Tibial nerve (tissue), 4 donors: ENCODE measurements at places on chromosomes 2 and 18. TPM values are rescaled to one million over a fixed set of nuclear protein-coding genes. Genes with fewer than 3 reads are reported as not detected.

- DNase-seq = no peak
- no peak overlapping the region for H3K27ac ChIP-seq
Measured at GRCh38 chr2:230910546-230911177, 14.4 kb downstream of the GPR55 start.

DNA sequence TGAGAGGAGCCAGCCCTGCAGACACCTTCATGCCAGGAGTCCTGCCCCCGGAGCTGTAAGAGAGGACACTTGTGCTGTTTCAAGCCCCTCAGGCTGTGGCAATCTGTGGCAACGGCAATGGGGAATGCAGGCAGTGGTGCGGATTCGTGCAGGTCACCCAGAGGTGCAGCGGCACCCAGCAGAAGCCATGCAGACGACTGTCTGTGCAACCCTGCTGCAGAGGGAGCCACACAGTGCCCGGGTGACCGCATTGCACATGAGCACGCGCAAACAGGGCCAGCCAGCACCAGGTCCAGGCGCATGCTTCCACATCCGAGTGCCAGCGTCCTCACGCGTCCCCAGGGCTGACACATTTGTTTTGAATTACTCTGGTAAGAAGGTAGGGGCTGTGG, 84.8 kb upstream of the GPC1 start:
- no peak overlapping the region for H3K4me3 ChIP-seq
- H3K27ac ChIP-seq = no peak overlapping the region
- H3K27me3 ChIP-seq = no peaks in the 10 kb centered on the region
- no peaks in the 10 kb centered on the region for H3K4me1 ChIP-seq
- no peaks in the 10 kb centered on the region for H3K36me3 ChIP-seq
- no peak for DNase-seq

DNA sequence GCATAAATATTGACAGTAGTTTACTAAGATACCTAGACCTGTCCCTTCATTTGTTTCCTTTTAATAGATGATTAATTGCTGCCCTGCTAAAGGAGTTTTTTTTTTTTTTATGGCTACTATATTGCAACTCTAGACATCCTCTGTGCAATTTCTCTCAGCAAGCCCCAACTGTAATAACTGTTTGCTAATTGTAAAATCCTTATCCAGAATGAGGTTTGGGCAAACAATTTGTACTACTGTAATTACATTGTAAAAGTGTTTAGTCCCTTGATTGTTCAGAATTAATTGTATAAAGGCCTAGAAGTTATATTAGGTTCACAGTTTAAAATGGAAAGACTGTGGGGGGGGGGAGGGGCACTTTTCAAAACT, 3.7 kb upstream of the MEIS1 start:
- DNase-seq = no peak
- H3K36me3 ChIP-seq = no peaks in the 10 kb centered on the region
- no peak overlapping the region for H3K27ac ChIP-seq
- H3K4me1 ChIP-seq = no peaks in the 10 kb centered on the region

DNA sequence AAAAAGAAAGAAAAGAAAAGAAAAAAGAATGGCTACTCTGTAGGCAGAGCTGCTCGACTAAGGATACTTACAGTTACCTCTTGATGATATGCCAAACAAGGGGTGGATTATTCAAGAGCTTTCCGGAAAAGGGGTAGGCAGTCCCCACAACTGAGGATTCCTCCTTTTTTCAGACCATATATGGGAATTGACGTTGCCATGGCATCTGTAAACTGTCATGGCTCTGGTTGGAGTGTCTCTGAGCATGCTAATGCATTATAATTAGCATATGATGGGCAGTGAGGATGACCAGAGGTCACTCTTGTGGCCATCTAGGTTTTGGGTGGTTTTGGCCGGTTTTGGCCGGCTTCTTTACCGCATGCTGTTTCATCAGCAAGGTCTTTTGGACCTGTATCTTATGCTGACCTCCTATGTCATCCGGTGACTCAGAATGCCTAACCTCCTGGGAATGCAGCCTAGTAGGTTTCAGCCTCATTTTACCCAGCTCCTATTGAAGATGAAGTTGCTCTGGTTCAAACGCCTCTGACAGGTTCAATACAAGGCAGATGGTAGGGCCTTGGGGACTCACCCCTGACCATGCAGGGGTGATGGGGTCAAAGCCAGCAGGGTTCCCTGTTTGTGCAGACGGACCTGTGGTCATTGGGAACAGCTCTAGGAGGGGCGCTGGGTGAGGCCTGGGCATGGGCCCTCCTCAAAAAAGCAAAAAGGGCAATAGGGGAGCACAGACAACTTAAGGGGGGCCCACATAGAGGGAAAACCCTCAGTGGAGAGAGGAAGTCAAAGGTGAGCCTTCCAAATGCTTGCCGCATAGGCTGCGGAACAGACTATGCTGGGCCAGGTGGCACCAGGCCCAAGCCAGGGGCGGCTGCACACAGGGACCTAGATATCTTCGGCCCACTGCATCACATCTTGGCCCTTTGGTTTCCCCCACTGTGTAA, 251.2 kb upstream of the RAB6C start:
- DNase-seq = no peak
- no peaks in the 10 kb centered on the region for H3K27me3 ChIP-seq
- H3K27ac ChIP-seq = no peak overlapping the region
- no peak overlapping the region for H3K4me3 ChIP-seq
- no peaks in the 10 kb centered on the region for H3K4me1 ChIP-seq

DNA sequence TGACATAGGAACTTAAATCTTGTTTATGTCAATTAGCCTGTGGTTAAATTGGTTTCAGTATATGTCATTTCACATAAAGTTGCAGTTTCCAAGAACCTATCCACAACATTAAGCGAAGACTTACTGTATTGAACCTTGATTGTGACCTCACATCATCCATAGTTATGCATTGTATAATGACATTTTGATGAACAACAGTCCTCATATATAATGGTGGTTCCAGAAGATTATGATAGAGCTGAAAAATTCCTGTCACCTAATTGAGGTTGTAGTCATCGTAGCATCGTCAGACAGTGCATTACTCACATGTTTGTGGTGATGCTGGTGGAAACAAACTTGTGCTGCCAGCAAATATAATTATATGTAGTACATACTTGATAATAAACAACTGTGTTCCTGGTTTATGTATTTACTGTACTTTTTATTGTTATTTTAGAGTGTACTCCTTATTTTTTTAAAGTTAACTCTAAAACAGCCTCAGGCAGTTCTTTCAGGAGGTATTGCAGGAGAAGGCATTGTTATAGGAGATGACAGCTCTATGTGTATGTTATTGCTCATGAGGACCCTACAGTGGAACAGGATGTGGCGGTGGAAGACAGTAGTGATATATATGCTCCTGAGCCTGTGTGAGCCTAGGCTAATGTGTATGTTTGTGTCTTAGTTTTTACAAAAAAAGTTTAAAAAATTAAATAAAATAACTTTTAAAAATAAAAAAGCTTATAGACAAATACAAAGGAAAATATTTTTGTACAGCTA, 56.6 kb downstream of the UBE2E3 start:
- peaks cover 11% of the 10 kb centered on the region for H3K4me1 ChIP-seq
- no peaks in the 10 kb centered on the region for H3K27me3 ChIP-seq
- no peak overlapping the region for H3K27ac ChIP-seq
- H3K36me3 ChIP-seq = no peaks in the 10 kb centered on the region
- no peak overlapping the region for H3K4me3 ChIP-seq

DNA sequence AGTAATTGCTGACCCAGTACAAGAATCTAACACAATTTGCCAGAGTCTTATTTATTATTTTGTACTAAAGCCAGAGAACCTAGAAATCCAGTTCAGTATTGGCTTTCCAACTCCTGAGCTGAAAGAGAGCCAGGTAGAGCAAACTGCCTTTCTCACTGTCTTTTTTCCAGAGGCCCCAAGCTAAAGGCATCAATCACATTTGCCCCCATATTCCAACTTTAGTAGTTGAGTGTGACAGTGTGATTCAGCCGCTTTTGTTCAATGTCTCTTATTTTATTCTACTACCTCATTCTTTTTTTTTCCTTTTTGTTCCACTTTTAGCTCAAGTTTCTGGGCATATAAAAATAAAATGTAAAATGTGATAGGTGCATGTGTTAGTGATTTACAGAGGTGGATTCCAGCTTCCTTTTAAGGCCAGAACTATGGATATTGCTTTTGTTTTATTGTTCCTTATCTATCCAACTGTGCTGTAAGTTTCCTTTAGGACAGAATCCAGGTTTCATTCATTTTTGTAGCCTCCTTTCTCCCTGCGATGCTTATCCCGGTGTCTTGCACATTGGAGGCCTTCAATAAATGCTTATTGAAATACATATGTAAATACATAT, 153.0 kb downstream of the ZEB2 start:
- H3K27ac ChIP-seq = no peak overlapping the region
- H3K4me3 ChIP-seq = no peak overlapping the region
- no peaks in the 10 kb centered on the region for H3K27me3 ChIP-seq
- no peaks in the 10 kb centered on the region for H3K4me1 ChIP-seq
- no peak for DNase-seq

DNA sequence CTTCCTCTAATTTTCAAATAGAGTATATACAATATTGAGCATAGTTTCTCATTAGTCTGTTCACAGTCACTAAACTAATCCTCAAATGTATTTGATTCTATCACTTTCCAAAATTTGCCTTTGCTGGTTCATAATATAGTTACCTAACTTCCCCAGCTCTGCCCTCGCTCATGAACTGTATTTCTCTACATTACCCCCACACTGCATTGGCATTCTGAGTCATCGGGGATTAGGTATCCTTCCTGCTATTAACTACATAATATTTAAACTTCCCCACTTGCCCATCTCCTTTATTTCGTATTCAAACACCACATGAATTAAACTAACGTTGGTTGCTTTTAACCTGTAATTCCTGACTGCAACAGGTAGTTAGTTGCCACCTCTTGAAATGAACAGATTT, 14.8 kb upstream of the CLASP1 start:
- H3K27ac ChIP-seq = no peak overlapping the region
- no peak overlapping the region for H3K4me3 ChIP-seq
- no peaks in the 10 kb centered on the region for H3K27me3 ChIP-seq
- no peaks in the 10 kb centered on the region for H3K4me1 ChIP-seq
- H3K36me3 ChIP-seq = no peaks in the 10 kb centered on the region

DNA sequence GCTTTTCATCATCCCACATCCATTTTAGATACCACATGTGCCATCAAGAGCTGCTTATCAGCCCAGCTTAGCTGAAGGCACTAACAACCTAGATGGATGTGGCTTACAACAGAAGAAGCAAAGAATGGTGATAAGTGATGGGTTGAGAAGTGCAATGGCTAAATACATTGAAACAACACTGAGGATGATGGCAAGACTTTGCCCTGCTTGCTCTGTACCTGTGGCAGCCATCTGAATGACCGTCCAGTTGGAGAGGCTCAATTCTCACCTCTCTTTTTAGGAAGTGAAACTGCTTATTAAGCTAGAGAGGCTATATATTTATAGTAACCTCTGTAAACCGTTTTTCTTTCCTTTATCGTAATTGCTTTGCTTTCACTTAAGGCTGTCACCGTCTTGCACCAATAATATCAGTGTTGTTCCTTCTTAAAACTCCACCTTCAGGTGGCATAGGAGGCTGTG, 5.7 kb downstream of the GPATCH11 start:
- H3K4me3 ChIP-seq = no peak overlapping the region
- no peak for DNase-seq
- H3K36me3 ChIP-seq = peaks cover 71% of the 10 kb centered on the region

DNA sequence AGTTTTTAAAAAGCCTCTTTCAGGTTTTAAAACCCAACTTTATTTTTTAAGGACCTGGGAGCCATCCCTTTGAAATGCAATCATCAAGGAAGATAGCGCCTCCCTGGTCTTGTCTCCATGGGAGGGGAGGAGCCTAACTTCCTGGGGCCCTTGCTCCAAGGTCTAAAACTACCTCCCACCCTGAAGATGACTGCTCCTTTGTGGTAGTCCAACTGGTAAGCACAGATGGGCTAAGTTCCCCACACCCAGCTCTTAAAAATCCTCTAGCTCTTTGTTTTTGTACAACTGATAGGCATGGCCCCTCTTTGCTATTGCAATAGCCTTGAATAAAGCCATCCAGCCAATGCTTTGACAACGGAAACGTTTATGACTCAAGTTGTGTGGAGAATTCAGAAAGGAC, 716.8 kb downstream of the CBLN2 start:
- H3K4me3 ChIP-seq = no peak overlapping the region
- H3K27ac ChIP-seq = no peak overlapping the region
- H3K4me1 ChIP-seq = no peaks in the 10 kb centered on the region
- no peaks in the 10 kb centered on the region for H3K36me3 ChIP-seq
- H3K27me3 ChIP-seq = no peaks in the 10 kb centered on the region

DNA sequence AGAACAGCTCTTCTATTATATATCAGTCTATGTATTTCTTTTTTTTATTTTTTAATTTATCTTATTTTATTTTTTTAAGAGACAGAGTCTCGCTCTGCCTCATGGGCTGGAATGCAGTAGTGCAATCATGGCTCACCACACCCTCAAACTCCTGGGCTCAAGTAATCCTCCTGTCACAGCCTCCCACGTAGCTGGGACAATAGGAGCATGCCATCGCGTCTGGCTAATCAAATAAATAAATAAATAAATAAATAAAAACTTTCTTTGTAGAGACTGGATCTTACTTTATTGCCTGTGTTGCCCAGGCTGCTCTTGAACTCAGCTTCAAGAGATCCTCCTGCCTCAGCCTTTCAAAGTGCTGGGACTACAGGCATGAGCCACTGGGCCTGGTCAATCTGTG, 117.0 kb downstream of the RBMS1 start:
- no peak overlapping the region for H3K27ac ChIP-seq
- H3K4me3 ChIP-seq = no peak overlapping the region
- no peaks in the 10 kb centered on the region for H3K27me3 ChIP-seq
- no peak for DNase-seq
- H3K36me3 ChIP-seq = no peaks in the 10 kb centered on the region
- peaks cover 97% of the 10 kb centered on the region for H3K4me1 ChIP-seq

- no peaks in the 10 kb centered on the region for H3K27me3 ChIP-seq
- H3K36me3 ChIP-seq = no peaks in the 10 kb centered on the region
- DNase-seq = peak; percentile 91
- peak within 1 kb of the TSS; percentile 97 for H3K27ac ChIP-seq
Measured at GRCh38 chr18:74147779-74148542, at the start of the genes FBXO15 and TIMM21. Gene FBXO15, minus strand, starts transcription at chr18:74147834. Its CDS starts 49 bp downstream, at chr18:74147785. Gene TIMM21, plus strand, starts transcription at chr18:74148523. Its CDS starts 286 bp downstream, at chr18:74148809.

GRCh38 chr18:49345931-49346696, 114.3 kb downstream of the DYM start:
- H3K4me1 ChIP-seq = no peaks in the 10 kb centered on the region
- no peak for DNase-seq
- H3K36me3 ChIP-seq = peaks cover 9% of the 10 kb centered on the region

GRCh38 chr2:238087211-238087610, 12.9 kb upstream of the ESPNL start:
- H3K4me3 ChIP-seq = no peak overlapping the region
- H3K27me3 ChIP-seq = no peaks in the 10 kb centered on the region
- DNase-seq = no peak
- H3K36me3 ChIP-seq = peaks cover 47% of the 10 kb centered on the region

DNA sequence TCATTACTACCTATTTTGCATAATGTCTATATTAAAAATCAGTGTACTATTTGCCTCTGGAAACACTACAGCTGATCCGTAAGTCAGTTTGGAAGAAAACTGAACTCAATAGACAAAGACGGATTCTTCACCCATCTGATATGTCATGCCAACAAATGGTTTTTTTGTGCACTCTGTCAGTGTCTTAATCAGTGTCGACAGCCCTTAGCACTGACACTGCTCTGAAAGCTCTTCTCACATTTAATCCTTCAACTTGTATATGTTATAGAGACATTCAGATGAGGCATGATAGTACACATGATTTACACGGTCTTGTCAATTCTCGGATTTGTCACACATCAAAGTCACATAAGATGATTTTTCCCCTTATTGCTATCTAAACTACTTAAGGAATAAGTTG, 347.5 kb upstream of the GALNT5 start:
- DNase-seq = no peak
- no peaks in the 10 kb centered on the region for H3K27me3 ChIP-seq
- no peaks in the 10 kb centered on the region for H3K36me3 ChIP-seq
- no peak overlapping the region for H3K27ac ChIP-seq
- no peaks in the 10 kb centered on the region for H3K4me1 ChIP-seq

Gene COQ10B
- 17.8 TPM for total RNA-seq

Gene SLC9A2
- total RNA-seq = not detected

Gene EFR3B
- 7.1 TPM for total RNA-seq

Gene TBR1
- not detected for total RNA-seq

Gene GREB1
- total RNA-seq = 74.3 TPM

Gene IL36A
- not detected for total RNA-seq

Gene RRM2
- total RNA-seq = 0.59 TPM
